ENCODE measurements at places on chromosomes 7 and 10. TPM values are rescaled to one million over a fixed set of nuclear protein-coding genes. Genes with fewer than 3 reads are reported as not detected.

- H3K4me1 ChIP-seq, result peaks cover 5% of the 10 kb centered on the region
- DNase-seq, result no peak
- H3K4me3 ChIP-seq, result no peak overlapping the region
- H3K27ac ChIP-seq, result no peak overlapping the region
- peaks cover 66% of the 10 kb centered on the region for H3K27me3 ChIP-seq
- peaks cover 21% of the 10 kb centered on the region for H3K36me3 ChIP-seq
These were observed 442 bp downstream of the CYP26C1 start for GRCh38 chr10:93060887-93061593.

GRCh38 chr7:67484244-67484751, 487.7 kb downstream of the TYW1 start:
- no peaks in the 10 kb centered on the region for H3K27me3 ChIP-seq
- H3K36me3 ChIP-seq, result no peaks in the 10 kb centered on the region
- H3K4me3 ChIP-seq, result peak overlapping the region; percentile 12
- peak overlapping the region; percentile 19 for H3K27ac ChIP-seq
- peak; percentile 68 for DNase-seq

DNA sequence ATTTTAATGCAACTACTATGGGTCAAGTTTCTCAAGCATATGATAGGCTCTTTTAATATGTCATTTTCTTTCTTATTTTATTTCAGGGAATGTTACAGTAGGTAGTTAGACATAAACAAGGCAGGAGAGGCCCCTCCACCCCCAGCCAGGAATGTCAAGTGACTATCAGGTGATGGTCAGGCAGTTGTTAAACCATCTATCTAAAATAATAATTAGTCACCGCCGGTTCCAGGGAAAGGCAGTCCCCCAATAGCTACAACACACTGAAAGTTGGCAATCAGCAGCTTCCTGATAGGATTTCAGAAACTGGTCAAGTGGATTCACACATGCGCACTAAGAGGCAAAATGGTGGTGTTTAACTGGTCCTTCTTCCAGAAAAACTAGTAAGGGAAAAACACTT, 9.3 kb downstream of the OLAH start:
- no peak overlapping the region for H3K27ac ChIP-seq
- H3K27me3 ChIP-seq, result no peaks in the 10 kb centered on the region
- H3K4me1 ChIP-seq, result no peaks in the 10 kb centered on the region
- H3K4me3 ChIP-seq, result no peak overlapping the region
- H3K36me3 ChIP-seq, result no peaks in the 10 kb centered on the region
- no peak for DNase-seq

GRCh38 chr7:157609932-157610640, 273.3 kb downstream of the DNAJB6 start:
- no peak overlapping the region for H3K4me3 ChIP-seq
- DNase-seq, result no peak
- peak overlapping the region; percentile 62 for H3K27ac ChIP-seq
- H3K27me3 ChIP-seq, result peaks cover 3% of the 10 kb centered on the region
- H3K36me3 ChIP-seq, result peaks cover 18% of the 10 kb centered on the region

DNA sequence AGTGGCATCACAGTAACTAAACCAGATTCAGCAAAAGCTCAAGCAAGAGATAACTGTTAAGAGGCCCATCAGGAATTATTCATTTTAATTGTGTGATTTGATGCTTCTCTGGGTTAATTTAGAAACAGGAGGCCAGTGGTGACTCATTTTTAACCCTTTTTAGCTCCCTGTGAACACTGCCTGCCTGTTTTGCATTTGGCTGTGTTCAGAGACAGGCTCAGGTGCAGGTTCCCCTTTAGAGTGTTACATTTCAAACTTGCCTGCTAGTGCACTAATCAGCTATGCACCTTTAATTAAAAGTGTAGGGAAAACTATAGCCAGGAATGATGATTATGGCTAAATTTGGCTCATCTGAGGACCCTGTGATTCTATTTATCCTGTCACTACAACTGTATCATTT, 6.5 kb downstream of the STAMBPL1 start:
- H3K36me3 ChIP-seq, result no peaks in the 10 kb centered on the region
- H3K4me3 ChIP-seq, result no peak overlapping the region
- DNase-seq, result no peak
- peaks cover under 1% of the 10 kb centered on the region for H3K27me3 ChIP-seq
- H3K4me1 ChIP-seq, result peaks cover 4% of the 10 kb centered on the region
- no peak overlapping the region for H3K27ac ChIP-seq

GRCh38 chr10:51020200-51020599, 54.1 kb upstream of the PRKG1 start:
- H3K4me1 ChIP-seq, result no peaks in the 10 kb centered on the region
- DNase-seq, result no peak
- no peak overlapping the region for H3K27ac ChIP-seq
- H3K27me3 ChIP-seq, result no peaks in the 10 kb centered on the region
- no peak overlapping the region for H3K4me3 ChIP-seq

- no peaks in the 10 kb centered on the region for H3K4me1 ChIP-seq
- DNase-seq, result no peak
These were observed 43.5 kb downstream of the PRKG1 start for GRCh38 chr10:51117794-51118193.

GRCh38 chr10:75971402-75972211, 540.2 kb downstream of the LRMDA start:
- H3K36me3 ChIP-seq, result no peaks in the 10 kb centered on the region
- no peaks in the 10 kb centered on the region for H3K27me3 ChIP-seq
- no peak overlapping the region for H3K27ac ChIP-seq
- H3K4me3 ChIP-seq, result no peak overlapping the region
- no peak for DNase-seq
- H3K4me1 ChIP-seq, result peaks cover 17% of the 10 kb centered on the region

The GPR15LG gene
- not detected for total RNA-seq

The RTKN2 gene
- 27.5 TPM for total RNA-seq

The PSMC2 gene
- 122 TPM for total RNA-seq

The HOXA9 gene
- 10.0 TPM for total RNA-seq
